ENCODE measurements at places on chromosomes 2 and 18.

DNA sequence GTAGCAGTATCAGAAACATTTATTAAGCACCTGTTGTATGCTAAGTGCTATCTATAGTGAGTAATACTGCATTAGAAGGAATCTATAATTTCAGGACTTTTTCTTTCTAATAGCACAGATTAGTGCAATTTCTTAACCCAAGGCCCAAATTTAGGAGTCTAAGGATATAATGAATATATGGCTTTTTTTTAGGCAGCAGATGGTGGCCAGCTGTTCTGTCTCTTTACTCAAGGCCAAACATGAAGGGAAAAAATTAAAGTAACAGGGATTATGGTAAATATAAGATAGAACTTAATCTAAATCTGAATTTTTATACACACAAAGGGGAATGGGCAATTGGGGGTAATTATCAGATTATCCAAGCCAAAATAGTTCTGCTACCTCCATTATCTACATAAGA, 230.6 kb upstream of the SP5 start:
- no peak for DNase-seq

DNA sequence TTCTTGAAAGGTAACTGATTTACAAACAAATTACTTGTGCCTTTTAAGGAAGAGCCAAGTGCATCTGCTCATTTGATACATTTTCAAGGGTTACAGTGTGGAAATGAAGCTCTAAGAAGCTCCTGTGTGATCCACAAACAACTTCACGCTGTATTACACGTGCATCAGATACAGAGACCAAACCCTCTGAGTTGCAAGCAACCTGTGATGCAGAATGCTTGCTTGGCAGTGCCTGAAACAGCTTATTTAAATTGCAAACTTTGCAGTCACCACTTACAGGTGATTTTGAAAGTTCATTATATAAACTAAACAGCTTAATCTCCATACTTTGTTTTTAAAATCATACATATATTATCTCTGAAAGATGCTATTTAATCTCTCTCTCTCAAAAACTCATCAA, 50.1 kb downstream of the ZEB2 start:
- no peak for DNase-seq

- DNase-seq: no peak
Measured at GRCh38 chr2:41026613-41027012, 574.7 kb upstream of the SLC8A1 start.

DNA sequence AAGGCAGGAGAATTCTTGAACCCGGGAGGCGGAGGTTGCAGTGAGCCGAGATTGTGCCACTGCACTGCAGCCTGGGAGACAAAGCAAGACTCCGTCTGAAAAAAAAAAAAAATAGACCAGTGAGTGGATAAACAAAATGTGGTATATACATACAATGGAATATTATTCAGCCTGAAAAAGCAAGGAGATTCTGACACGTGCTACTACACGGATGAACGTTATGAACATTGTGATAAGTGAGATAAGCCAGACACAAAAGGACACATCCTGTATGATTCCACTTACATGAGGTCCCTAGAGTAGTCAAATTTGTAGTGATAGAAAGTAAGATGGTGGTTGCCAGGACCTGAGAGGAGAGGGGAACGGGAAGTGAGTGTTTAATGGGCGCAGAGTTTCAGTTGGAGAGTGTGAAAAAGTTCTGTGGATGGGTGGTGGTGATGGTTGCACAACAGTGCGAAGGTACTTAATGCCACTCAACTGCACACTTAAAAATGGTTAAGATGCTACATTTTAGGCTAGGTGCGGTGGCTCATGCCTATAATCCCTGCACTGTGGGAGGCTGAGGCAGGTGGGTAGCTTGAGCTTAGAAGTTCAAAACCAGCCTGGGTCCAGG, 38.3 kb downstream of the NIFK start:
- DNase-seq: no peak

- peak; percentile 79 for DNase-seq
Measured at GRCh38 chr18:23743733-23744333, 54.6 kb downstream of the LAMA3 start.

- no peak for DNase-seq
Measured at GRCh38 chr18:26474542-26474941, 73.8 kb downstream of the KCTD1 start.

- no peak for DNase-seq
Measured at GRCh38 chr18:49094136-49094535, 143.4 kb upstream of the SMAD7 start.

GRCh38 chr2:100780203-100781008, 39.5 kb upstream of the NPAS2 start:
- peak; percentile 93 for DNase-seq

DNA sequence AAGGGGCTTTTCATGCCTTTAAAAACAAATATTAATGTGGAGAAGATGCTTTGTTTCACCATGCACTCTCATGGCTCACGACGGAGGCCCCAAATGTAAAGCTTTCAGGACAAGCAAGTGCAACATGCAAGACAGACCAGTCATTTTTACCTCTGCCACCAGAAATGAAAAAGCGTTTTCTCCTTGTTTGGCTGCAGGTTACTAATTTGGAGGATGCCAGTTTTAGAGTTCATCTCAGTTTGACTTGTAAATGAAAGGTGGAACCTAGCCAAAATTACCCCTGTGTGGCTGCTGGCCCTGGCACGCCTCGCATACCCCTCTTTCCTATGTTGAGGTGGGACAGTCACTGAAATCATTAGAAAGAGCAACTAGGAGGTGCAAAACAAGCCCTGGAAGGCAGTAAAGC, 138.6 kb downstream of the BCL2 start:
- DNase-seq: no peak

- DNase-seq: no peak
Measured at GRCh38 chr2:77391119-77391518, 131.1 kb downstream of the LRRTM4 start.

DNA sequence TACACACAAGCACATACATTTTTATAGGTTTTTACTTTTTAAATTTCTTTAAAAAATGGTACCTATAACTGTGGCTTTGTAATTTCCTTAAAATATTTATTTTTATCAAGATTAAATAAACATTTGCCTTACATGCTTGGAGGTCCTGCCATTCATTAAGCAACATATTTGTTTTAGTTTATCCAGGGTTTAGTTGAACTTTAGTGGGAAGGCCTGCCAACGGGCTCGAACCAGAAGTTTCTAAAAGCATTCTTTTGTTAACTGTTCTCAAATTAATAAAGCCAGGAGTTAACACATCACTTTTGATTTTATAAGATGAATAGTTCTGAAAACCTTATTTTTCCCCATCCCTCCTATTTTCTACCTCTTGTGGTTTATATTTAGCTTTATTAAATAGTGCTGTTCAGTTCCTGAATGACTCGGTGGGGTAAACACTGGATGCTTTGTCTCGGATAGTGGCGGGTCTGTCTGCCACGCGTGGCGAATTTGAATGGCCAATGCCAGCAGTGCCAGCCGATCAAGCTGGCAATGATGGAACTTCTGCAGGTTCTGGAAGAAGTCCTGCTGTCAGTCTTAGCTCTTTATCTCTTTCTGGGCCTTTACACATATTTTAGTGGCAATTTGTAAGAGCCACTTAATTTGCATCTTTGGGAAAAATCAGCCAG, 32.2 kb downstream of the SH3YL1 start:
- no peak for DNase-seq

DNA sequence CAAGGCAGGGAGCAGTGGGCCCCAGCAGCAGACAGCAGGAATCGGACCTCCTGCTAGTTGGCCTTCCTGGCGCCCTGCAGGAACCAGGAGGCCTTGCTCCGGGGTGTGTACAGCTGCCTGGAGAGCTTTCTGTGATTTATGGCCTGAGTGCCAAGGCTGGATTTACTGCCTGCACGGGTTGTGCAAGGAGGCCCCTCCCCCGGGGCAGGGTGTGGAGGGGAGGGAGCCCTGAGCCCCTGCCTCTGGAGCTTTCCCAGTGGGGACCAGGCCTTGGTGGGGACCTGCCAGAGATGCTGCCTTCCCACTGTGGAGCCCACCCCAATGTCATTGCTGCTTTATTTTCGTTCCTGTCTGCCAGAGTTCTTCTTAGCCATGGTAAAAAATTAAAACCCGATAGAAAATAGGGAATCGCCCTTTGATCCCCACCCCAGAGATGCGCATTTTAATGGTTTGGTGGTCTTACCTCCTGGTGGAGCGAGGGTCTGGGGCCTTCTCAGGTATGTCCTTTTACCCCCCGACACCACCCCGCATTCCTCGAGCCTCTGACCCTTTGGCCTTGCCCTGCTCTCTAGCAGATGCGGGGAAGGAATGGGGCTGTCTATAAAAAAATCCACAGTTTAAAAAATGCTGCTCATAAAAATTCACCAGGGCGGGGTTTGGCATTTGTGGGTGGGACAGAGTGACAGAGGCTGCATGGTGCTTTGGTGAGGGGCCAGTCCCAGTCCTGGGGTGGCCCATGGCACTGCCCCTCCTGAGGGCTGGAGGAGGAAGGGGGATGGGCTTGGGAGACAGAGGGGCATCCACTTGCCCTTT, 6.9 kb upstream of the RALB start:
- DNase-seq: no peak

GRCh38 chr2:142872882-142873724, 4.4 kb upstream of the KYNU start:
- peak; percentile 92 for DNase-seq

GRCh38 chr2:237540223-237540775, 26.1 kb upstream of the PRLH start:
- DNase-seq: no peak

DNA sequence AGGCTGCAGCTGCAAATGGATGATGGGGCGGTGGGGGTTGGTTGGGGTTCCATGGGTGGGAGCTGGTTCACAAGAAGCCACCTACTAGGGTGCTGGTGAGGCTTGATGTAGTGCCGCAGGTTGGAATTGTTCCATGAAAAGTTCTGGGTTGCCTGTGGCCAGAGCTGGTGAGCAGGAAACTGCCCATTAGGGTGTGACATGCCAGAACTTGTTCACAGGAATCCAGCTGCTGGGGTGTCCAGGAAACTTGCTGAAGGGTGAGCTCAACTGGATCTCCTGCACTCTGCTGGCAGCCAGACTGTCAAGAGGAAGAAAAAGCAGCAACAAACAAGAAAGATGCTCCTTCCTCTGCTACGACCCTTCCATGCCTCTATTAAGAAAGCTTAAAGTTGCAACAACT, 48.8 kb downstream of the MAP3K20 start:
- peak; percentile 95 for DNase-seq

GRCh38 chr2:60221098-60221497, 332.4 kb downstream of the BCL11A start:
- DNase-seq: no peak

GRCh38 chr2:240423788-240424191, 11.7 kb upstream of the GPC1 start:
- DNase-seq: no peak

DNA sequence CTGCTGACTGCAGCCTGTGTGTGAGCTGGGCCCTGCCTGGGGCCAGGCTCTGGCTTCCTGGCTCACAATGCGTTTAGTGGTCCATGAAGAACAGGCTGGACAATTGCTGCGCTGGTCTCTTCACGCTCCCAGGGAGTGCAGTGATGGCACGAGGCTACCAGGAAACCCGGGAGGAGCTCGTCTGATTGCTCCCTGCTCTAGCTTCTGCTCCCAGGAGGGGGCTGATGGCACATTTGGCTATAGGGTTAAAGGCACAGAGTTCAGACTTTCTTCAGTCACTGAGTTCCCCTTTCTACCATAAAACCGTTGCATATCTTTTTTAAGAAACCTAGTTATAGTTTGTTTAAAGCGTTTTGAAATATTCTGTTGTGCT, 60.1 kb downstream of the KCNF1 start:
- no peak for DNase-seq

DNA sequence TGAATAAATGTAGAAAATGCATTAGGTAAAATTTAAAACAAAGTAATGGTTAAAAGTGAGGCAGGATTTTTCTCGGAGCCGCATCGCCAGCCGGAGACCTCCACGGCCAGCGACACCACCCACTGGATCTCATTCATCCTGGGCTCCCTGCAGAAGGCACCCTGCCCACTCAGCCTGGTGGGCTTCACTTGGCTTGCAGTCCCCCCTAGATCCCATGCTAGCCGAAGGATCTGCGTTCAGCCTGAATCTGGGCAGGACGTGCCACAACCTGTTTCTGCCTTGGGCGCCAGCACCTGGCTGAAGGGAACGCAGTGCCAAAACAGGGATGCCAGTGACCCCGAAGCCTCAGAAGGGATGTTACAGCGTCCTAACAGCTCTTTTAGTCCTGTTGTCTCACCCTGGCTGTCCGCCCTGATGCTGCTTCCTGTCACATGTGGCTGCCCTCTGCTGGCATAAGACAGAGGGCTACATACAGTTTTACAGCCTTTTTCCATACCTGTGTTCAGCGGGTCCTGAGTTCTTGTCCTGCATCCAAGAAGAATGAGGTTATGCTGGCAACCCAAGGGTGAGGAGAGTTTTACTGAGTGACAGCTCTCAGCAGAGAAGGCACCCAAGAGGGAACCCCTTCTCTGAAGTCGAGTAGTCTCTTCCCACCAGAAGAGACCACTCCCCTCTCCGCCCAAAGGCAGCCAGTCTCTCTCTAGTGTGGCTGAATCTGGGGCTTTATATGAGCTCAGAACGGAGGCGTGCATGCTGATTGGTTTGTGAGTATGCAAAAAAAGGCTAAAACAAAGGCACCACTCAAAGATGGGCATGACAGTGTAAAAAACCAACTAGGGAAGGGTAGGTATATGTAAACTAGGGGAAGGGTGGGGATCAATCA, 173.1 kb upstream of the GYPC start:
- no peak for DNase-seq

- DNase-seq: no peak
Measured at GRCh38 chr2:188720811-188721605, 253.2 kb upstream of the COL3A1 start.

DNA sequence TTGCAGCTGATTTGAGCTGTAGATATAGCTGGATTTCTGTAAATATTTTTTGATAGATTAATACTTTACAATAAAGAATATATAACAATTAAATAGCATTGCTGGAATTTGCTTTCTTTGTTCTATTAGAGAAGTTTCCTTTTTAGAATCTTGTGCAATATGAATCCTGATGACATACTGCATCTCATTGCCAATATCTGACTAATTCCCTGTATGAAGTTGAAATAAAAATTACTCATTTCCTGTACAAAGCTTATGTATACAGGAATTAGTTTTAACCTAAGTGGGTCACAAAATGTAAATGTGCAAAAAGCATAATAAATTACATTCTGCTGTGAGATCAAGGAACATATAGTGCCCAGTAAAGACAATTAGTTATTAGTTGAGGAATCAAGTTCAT, 72.8 kb upstream of the TMEFF2 start:
- peak; percentile 80 for DNase-seq

DNA sequence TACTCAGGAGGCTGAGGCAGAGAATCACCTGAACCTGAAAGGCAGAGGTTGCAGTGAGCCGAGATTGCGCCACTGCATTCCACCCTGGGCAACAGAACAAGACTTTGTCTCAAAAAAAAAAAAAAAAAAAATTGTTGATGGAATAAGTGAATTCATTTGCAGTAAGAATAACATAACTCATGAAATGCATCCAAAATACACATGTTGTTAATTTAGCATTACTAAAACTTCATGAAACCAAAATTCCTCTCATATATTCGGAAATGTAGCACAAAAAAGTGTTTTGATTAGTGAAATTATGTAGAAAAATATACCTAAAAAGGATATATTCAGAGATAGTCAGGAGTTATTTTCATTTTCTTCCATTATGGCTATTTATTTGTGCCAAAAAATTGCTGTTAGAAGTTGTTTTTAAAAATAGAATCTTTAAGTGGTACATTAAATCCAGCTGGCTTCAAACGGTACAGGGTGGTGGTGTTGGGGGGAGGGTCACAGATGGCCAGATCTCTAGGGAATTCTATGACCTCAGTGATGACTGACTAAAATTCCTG, 78.2 kb upstream of the UGP2 start:
- peak; percentile 42 for DNase-seq
